ENCODE measurements at places on chromosomes 4 and X.

- DNase-seq, result no peak
Measured at GRCh38 chr4:71537551-71538065, 198.8 kb downstream of the SLC4A4 start.

DNA sequence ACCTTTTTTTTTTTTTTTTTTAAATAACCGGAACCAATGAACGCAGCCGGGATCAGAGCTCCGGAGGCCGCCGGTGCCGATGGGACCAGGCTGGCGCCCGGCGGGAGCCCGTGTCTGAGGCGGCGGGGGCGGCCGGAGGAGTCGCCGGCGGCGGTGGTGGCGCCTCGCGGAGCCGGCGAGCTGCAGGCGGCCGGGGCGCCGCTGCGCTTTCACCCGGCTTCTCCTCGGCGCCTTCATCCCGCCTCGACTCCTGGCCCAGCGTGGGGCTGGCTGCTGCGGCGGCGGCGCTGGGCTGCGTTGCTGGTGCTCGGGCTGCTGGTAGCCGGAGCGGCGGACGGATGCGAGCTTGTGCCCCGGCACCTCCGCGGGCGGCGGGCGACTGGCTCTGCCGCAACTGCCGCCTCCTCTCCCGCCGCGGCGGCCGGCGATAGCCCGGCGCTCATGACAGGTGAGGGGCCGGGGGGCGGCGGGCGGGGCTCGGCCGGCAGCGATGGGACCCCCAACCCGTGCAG lies 337 bp downstream of the STIM2 start:
- no peak for DNase-seq

GRCh38 chr4:79695848-79696247 lies 287.8 kb upstream of the GK2 start:
- DNase-seq, result no peak

- no peak for DNase-seq
Measured at GRCh38 chr4:33477715-33478114, 2757.5 kb downstream of the PCDH7 start.

DNA sequence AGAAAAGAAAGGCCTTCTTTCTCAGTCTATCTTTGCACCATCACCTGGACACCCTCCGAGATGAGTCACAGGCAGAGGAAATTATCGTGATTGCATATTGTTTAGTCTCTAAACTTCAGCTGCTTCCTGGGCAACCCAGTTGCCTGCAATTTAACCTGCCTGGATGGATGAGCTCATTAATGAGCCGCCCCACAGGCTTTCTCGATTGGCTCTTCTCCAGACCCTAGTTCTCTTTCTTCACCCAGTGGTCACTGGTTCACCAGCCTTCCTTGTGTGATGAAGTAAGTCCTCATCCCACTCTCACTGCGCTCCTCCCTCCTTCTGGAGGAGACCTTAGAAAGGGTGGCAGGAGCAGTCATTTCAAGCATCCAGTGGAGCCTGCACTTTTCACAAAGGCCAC lies 94.4 kb downstream of the SOWAHB start:
- no peak for DNase-seq

DNA sequence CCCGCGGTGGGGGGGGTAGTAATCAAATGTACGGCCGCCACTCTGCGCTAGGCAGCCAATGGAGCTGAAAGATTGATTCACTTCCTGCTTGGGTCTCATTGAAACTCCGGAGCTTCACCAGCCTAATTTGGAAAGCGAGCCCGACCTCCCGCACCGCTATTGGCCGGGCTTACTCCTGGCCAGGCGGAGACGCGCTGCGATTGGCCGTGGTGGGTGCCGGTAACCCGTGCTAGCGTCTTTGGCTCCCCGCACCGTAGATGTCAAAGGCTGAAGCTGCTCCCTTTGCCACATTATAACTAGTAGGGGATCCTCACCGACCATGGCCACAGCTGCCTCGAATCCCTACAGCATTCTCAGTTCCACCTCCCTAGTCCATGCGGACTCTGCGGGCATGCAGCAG lies at the start of gene POU3F4:
Gene POU3F4 (plus strand): TSS at position 285 of the 400 bp plus-strand sequence. CDS start 35 bp downstream, at position 320.
- no peak for DNase-seq

GRCh38 chr4:168551211-168551610 lies 54.4 kb downstream of the PALLD start:
- DNase-seq, result no peak

DNA sequence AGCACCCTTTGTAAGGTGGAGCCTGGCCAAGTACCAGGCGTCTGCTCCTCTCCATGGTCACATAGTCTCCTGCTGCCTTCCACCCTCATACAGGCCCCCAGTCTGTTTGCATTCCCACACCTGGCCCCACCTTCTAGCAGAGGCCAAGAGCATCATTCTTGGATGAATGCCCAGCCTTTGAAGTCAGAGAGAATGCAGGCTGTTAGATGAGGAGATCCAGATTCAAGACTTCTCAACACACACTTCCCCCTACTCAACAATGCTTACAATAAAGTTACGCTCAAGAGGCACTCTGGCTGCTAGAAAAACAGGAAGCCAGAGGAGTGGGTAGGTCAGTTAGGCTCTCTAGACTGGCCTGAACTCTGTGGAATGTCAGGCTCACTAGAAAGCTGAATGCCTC lies 43.3 kb downstream of the SHROOM4 start:
- no peak for DNase-seq

DNA sequence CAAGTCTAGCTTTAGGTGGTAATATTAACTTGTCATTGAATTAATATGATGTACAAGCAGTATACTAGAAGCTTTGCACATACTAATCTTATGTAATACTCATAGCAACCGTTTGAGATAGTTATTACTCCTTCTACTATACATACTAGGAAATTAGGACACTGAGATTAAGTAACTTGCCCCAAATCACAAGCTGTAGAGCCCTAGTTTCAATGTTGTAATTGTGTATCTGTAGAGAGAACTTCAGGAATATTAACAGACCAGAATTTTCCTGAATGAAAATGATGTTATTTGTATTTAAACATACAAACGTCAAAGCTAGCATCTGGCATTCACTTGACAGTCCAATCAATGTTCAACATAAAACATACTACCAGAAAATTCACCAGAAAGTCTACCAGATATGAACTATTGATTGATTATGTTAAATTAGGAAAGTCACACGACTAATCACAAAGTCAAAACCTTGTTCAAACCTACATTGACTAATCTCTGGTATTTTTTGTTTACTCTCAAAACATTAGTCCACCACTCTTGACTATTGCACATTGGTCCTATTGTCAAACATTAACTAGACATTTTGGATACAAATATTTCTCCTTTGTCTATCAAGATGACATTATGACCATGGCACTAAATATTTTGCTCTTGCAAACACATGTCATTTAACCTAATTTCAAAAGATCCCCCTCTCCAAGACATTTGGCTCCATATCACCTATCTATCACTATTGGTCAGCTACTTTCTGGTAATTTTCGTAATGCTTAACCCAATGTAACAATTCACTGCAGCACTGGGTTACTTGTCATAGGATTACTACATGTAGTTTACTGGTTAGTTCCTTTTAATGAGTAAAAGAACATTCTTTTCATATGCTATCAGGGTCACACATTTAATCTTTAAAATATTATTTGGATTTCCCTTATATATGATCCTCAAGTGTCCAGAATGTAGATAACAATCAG lies 100.7 kb downstream of the GPC3 start:
- DNase-seq, result no peak

- DNase-seq, result no peak
Measured at GRCh38 chr4:184937745-184938144, 80.5 kb upstream of the HELT start.

DNA sequence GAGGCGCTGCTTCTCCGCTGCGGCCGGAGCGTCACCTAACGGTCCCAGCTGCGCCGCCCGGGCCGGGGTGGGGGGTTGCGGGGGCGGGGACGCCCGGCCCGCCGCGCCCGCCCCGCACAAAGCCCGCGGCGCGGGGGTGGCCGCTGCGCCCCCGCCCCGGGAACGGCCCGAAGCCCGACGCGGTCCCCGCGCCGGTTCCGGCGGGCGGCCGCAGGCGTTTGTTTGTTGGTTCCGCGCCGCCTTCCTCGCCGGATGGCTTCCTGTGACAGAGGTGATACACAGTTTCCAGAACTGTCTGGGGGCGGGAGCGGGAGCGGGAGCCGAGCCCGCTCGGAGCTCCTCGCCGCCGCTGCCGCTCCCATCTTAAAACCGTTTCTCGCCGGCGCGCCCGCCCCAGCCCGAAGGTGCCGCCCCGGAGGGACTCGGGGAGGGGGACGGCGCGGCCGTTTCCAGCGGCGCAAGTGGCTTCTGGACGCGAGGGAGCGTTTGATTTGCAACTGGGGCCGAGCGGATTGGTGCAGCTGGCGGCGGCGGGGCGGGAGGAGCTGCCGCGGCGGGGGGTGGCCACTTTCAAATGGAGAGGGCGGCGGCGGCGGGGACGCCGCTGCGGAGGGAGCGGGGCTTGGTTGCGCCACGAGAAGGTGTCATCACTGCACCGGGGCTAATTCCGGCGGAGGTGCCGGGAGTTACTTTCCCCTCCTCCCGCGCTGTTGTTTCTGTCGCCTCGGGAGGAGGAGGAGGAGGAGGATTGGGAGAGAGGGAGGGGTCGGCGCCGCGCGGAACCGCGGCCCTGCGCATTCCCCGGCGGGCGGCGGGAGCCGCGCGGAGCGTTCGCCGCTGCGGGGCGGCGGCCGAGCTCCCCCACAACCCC lies 2.3 kb downstream of the JADE1 start:
- DNase-seq, result peak; percentile 51

DNA sequence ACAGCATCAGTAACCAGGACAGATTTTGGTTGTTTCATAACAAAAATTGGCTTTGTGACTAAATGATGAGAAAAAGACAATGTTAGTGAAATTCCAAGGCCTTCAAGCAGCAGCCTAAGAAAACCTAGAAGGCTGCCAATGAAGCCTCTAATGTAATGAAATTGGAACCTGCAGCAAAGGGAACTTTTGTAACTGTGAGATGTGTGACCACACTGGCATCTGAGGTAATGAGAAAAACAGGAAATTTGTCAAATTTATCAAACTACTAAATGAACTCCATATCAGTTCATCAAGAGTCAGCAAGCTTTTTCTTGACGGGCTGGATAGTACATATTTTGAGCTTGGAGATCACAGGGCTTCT lies 30.4 kb upstream of the EMCN start:
- no peak for DNase-seq

- no peak for DNase-seq
Measured at GRCh38 chr4:3108211-3108610, 33.7 kb downstream of the HTT start.

GRCh38 chr4:159941076-159941475 lies 838.2 kb downstream of the RAPGEF2 start:
- no peak for DNase-seq

GRCh38 chrX:118988911-118989310 lies 14.5 kb downstream of the LONRF3 start:
- DNase-seq, result no peak

DNA sequence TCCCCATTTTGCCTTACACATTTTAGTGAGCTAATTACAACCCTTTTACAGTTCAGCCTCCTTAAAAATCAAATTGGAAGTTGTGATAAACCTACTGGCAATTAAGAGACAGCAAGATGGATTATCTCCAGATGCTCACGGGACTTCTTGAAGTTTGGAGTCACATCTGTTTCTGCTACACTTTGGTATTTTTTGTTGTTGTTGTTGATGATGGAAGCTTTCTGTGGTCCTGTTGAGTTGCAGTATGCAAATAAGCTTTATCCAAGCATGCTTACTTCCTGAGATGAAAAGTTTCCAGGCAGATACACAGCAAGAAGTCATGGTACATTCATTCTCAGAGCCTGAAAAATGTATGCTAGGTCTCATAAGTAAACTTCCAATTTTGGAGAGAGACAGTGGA lies 670.0 kb upstream of the AMOT start:
- DNase-seq, result no peak

- DNase-seq, result no peak
Measured at GRCh38 chr4:44160776-44161367, 287.7 kb downstream of the KCTD8 start.

- DNase-seq, result no peak
Measured at GRCh38 chr4:169151671-169152070, 119.1 kb downstream of the SH3RF1 start.

DNA sequence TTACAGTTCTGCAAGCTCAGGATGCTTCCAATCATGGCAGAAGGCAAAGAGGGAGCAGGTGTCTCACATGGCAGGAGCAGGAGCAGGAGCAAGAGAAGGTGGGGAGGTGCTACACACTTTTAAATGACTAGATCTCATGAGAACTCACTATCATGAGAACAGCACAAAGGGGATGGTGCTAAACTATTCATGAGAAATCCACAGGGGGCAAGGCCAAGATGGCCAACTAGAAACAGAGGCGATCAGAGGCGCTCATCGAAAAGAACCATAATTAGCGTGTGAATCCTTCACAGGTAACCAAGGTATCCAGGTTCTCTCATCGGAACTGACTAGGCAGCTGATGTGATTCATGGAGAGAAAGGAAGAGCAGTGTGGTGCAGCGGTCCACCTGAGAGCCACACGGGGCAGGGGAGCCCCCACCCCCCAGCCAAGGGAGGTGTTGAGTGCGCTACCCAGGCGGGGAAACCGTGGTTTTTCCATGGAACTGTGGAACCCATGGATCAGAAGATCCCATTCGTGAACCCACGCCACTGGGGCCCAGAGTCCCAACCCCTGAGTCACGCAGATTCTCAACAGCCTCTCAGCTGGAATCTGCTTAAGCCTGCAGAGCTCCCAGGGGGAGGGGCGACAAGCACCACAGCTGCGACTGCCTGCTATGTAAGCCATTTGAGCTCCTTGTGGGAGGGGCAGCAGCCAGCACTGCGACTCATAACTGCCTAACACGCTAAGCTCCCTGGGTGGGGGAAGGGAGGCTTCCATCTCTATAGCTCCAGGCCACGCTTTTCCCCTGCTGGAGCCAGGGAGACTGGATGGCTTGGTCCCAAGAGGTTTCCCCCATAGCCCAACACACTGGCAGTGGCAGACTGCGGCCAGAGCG lies 46.7 kb downstream of the FGF16 start:
- DNase-seq, result no peak

DNA sequence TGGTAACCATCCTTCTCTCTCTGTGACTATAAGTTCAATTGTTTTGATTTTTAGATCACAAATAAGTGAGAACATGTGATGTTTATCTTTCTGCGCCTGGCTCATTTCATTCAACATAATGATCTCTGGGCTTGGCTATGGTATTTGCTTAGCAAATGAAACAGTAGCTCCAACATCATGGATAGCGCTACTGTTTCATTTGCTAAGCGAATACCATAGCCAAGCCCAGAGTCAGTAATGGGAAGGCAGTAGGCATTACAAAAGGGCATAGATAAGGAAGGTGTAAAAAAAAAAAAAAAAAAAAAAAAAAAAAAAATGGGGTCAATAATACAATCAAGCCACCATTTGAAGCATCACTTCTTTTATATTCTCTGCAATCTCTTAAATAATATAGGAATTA lies 469.0 kb upstream of the ATOH1 start:
- DNase-seq, result no peak

GRCh38 chrX:40684092-40684491 lies 36.7 kb upstream of the CXorf38 start:
- DNase-seq, result no peak

GRCh38 chr4:5037553-5038551 lies 13.4 kb upstream of the STK32B start:
- DNase-seq, result no peak

- DNase-seq, result no peak
Measured at GRCh38 chrX:23802431-23802830, 19.5 kb downstream of the SAT1 start.
